ENCODE measurements at places on chromosomes 3 and 15. TPM values are rescaled to one million over a fixed set of nuclear protein-coding genes. Genes with fewer than 3 reads are reported as not detected.

GRCh38 chr3:5011555-5012256 is 32.5 kb downstream of the BHLHE40 start:
- DNase-seq, result no peak

DNA sequence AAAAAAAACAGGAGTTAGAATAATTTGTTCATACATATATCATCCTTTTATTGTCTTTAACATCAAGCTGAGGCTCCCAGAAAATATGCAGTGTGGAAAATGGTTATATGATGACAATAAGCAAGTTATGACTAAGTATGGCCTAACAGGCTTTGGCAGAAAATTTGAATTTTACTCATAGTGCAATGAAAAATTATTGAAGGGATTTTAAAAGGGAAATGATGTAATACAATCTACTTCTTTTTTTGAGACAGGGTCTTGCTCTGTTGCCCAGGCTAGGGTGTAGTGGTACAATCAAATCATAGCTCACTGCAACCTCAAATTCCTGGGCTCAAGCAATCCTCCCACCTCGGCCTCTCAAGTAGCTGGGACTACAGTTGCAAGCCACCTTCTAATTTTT is 78.7 kb downstream of the FAIM start:
- DNase-seq, result no peak

GRCh38 chr15:64066451-64066850 is 20.2 kb upstream of the DAPK2 start:
- DNase-seq, result no peak

- no peak for DNase-seq
Observed at GRCh38 chr3:76063811-76064210, 278.5 kb upstream of the ZNF717 start.

DNA sequence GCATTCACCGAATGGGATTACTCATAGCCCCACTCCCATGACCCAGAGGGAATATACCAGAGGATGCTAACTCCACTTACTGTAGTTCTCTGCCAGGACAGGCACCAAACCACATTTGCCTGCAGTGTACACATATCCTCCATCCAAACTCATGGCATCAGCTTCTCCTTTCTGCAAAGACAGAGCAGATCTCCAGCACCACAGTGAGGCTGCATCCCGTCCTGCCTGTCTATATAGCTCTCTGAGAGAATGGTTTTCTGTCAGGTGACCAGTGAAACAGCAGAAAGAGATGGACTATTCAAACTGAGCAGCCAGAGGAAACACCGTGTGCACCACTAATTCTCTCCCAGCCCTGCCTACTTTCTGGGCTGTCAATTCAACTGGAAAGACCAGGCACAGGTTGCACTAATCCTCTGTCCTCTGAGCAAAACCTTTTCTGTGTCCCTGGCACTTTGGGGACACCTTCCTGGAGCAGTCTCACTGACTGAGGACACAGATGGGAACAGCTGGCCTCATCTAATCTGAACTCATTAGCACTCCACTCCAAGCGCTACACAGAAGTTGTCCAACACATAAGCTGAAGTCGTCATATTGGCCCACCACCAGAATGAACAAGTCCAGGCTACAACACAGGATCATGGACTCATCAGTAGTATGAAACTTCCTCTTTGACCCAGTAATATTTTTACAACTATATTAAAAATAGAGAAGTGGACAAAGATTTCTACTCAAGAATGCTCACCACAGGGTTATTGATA is 17.3 kb downstream of the LTF start:
- no peak for DNase-seq

- no peak for DNase-seq
Observed at GRCh38 chr3:10354361-10355015, 33.6 kb upstream of the SEC13 start.

GRCh38 chr3:14461748-14462324 is 59.4 kb downstream of the SLC6A6 start:
- peak; percentile 59 for DNase-seq

- DNase-seq, result no peak
Observed at GRCh38 chr15:92157666-92158298, 235.9 kb upstream of the ST8SIA2 start.

DNA sequence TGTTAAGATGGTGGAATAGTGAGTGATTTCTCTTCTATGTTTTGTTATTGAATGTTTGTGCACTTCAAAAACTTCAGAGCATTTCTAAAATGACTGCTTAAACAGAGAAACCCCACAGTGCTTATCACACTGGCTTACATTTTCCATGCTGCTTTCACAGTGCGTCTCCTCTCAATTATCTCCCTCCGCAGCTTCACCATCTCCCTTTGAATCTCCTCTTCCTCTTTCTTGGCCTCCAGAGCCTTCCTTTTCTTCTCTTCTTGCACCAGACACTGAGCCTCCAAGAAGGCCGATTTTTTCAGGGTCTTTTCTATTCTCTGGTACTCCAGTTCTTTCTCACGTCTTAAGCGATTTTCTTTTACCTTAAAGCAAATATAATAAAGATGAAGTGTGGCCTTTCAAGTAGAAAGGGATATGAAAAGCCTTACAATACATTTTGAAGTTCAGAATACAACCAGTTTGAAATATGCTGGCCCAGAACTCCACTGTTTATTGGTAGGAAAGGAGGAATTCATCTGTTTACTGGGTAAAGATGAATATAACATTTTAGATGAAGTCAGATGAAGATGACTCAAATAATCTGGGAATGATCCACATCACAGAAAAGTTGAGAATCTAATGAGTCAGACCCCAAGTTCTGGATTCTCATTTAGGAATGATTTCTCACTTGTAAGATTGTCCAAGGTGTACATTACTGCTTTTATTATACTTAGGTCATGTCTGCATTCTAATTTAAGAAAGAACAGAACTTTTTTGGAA is 21.4 kb downstream of the CCDC191 start:
- DNase-seq, result no peak

- DNase-seq, result no peak
Observed at GRCh38 chr3:120764206-120764605, 21.7 kb downstream of the GTF2E1 start.

- DNase-seq, result no peak
Observed at GRCh38 chr3:11415099-11415498, 142.9 kb downstream of the ATG7 start.

- DNase-seq, result no peak
Observed at GRCh38 chr15:68504681-68505170, 72.8 kb upstream of the ITGA11 start.

DNA sequence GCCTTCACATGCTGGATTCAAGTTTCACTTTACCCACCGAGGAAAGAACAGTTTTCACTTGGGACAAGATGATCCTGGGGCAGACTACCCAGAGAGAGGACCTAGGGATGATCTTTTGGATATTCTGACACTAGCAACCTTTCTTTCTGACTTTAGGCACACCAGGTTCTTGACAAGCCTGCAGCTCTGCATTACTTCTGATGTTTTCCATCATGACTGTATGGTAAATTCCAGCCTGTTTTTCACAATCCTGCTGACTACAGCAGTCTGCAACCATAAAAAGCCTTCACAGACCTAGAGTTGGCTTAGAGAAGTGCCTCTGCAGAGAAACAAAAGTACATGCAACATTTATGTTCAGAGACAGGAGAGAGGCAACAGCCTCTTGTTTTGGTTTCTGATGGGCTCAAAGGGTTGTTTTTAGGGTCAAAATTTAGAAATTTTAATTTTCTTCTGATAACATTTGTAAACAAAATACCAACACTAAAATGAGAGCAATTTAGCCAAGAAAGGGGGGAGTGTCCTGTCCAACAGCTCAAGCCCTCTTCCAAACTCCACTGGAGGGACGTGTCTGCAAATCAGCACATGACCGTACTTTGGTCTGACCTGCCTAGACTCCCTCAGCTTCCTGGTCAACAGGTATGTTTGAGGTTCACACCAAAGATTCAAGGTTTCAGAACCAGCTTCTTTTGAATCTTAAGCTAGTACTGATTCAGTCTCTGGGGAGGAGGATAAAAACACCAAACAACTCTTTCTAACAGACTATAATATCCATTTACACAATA is 799 bp downstream of the ABI3BP start:
- no peak for DNase-seq

- DNase-seq, result no peak
Observed at GRCh38 chr3:53688989-53689388, 157.2 kb downstream of the CHDH start.

DNA sequence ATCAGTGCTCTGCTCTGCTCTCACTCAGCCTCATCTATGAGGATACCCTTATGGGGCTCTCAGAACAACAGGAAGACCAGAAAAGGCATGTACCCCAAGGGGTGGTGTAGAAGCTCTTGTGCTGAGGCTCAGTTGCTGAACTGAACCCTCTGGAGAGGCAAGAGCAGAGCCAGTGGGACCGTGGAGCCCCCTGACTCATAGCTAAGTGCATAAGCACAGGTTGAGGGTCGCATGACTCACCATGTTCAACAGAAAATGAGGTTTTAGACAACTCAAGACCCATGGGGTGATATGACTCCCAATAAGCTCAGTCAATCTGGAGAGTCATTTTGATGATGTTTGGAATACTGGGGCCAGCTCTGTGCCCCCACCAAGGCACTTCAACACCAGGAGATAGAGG is 37.3 kb downstream of the CRYGS start:
- no peak for DNase-seq

GRCh38 chr3:131371688-131372066 is 9.9 kb upstream of the NUDT16 start:
- DNase-seq, result no peak

DNA sequence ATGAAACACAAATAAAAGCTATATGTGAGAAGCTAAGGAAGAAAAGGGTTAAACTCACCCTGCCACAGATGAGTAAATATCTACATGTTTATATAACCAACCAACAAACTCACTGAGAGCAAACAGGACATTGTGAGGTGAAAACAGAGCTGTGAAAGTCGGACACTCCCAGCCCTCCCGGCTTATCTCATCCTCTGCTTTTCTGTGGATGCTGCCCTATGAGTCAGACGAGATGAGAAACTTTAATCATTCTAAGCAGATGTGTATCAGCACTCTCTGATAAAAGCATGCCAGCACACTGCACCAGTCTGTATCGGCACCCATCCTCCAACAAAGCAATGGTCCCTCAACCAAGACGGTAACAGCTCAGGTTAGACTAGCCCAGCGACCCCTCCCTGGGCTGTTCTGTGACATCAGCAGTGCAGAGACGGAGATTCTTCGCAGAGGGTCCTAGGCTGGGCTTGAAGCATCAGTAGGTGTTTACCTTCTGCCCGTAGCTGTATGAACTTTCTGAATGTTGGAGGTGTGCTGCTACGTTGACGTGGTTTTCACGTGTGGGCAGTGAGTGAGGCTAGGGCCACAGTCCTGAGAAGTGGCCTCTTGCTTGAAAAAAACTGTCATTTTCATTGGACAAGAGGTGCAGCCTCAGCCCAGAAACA is 119.8 kb upstream of the ALDH1A3 start:
- DNase-seq, result no peak

GRCh38 chr3:2420919-2421318 is 322.3 kb downstream of the CNTN4 start:
- DNase-seq, result no peak

DNA sequence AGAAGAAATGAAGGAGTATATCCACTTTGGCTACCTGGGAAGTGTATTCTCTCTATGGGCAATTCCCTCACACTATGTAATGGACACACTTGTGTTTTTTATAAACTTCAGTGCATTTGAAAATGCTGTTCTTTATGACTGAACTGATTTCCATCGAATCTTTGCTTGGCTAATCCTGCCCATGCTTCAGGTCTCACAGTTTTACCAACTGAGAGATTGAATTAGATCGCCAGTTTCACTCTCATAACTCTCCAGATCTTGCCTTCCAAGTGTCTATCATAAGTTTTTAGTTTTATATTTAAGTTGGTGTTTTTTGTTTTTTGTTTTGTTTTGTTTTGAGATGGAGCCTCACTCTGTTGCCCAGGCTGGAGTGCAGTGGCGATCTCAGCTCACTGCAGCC is 73.5 kb upstream of the MBNL1 start:
- DNase-seq, result no peak

GRCh38 chr3:140724856-140725812 is 47.3 kb downstream of the TRIM42 start:
- DNase-seq, result no peak

DNA sequence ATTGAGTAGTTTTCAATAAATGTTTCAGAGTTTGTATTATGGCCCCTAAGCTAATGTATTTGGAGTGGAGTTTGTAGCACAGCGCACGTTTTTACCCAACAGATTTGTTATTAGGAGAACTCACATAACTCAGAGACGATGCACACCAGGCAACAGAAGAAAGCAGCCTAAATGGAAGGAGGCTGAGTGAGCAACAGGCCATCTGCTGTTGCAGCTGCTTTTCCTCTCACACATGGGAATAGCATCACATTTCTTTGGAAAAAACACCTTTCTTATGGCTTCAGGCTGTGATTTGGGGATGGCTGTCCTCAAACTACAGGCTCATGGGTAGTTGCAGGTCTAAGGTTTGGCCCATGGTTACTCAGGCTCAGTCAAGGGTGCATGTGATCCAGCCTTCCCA is 469.3 kb upstream of the MCTP2 start:
- DNase-seq, result no peak

DNA sequence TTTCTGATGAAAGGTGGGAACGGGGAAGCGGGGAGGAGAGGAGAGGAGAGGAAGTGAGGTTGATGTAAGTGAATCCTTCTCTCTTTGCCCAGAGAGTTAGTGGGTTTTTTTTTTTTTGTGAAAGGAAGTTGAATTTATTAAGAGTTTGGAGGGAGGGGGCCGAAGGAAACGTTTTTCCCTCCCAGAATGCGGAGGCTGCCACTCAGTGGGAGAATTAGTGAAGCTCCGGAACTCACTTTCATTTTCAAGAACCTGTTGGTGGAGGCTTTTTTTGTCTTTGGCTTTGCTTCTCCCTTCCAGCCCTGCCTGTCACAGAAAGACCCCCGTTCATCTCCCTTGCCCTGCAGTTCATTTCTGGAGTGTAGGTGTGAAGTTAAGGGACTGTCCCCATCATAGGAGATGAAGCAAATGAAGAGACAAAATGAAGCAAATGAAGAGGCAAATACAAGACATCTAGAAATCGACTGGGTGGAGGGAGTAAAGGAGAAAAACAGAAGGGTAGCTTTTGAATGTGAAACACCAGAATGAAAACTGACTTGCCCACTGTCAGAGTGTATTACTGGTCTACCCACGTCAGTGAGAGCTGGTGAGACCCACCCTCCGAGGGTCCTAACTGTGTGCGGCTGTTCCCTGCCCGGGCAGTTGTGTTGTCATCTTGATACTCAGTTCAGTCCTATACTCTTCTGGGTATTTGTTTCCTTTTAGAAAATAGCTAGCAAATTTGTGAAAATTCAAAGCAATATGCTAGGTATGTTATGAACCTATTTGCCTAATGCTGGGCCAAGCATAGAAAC is 91.5 kb downstream of the ITPR1 start:
- DNase-seq, result no peak

ATP13A5 gene
- polyA plus RNA-seq, result 0.06 TPM

MAP3K13 gene
- polyA plus RNA-seq, result 9.8 TPM

CCDC191 gene
- 0.51 TPM for polyA plus RNA-seq

SUSD5 gene
- polyA plus RNA-seq, result 0.88 TPM

VPS8 gene
- 11.1 TPM for polyA plus RNA-seq

TMEM212 gene
- not detected for polyA plus RNA-seq

SPINK8 gene
- not detected for polyA plus RNA-seq

RARB gene
- 6.5 TPM for polyA plus RNA-seq

DUOXA2 gene
- polyA plus RNA-seq, result not detected

POLR2H gene
- 55.1 TPM for polyA plus RNA-seq

AP3B2 gene
- 0.16 TPM for polyA plus RNA-seq

TCTA gene
- 19.0 TPM for polyA plus RNA-seq

LRRC49 gene
- polyA plus RNA-seq, result 9.7 TPM
